ENCODE measurements at places on chromosomes 5 and 9.
A peak's percentile ranks its signal among the peaks of the same experiment; 100 is the strongest.

DNA sequence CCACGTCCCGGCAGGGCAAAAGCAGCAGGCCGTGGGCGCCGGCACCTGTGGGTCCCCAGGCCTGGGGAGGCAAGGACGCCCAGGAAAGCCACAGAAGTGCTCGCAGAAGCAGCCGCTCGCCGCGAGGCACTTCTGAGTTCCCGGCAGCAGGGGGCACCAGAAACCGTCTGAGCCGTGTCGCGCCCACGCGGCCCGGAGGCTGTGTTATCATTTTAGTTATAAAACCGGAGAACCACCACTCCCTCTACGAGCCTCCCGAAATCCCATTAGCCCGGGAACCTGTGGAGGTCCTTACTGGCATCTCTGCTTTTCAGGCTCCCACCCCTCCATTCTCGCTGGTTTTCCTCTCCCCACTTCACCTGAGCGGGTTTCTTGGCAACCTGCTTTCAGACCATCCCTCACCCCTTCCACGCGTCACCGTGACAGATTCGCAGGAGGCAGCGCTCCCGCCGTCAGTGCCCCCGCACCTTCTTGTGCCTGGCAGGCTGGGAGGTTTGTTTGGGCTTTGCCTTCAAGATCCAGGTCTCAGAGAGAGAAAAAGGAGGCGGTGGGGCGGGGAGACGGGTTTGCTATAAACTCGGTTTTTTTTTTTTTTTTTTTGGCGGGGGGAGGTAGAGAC is 2.3 kb downstream of the GDNF start:
- DNase-seq, result peak; percentile 74

DNA sequence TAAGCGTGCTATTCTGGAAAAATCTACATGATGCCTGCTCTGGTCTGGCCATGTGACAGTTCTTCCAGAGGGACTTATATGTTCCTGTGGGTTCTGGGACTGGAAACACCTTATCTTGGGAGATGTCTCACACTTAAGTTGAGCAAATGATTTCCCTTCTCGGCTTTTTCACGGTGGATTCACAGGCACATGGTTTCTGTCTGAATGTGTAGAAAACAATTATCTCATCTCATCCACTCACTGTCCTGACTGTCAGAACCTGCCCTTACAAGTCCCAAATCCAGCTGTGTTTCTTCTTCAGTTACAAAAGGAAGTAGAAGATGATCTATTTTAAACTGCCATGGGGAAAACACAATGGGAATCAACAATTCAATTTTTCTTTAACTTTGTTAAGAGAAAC is 184.0 kb downstream of the SYK start:
- no peak for DNase-seq

DNA sequence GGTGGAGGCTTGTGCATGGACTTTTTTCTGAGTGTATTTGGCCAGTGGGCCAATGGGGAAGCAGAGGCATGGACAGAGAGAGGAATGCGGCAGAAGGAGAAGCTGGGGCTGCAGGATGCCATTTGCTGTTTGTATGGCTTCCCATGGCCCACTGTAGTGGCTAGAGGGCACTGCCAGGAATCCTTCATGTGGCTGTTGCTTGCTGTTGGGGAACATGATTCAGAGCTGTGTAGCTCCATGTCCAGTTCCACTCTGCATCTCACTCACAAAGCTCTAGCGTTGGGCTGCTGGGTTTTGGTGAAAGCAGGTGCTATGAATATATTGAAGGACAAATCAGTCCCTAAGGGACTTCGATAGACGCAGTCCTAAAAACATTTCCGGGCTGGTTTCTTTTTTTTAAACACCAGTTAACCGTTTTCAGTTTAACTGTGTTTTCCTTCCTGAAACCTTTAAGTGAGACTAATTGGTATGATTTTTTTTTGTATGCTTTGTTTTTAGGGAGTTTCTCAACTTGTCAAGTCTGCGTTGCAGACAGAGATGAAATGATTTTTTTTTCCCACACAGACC is 51.3 kb downstream of the SLC22A5 start:
- DNase-seq, result no peak

- no peak for DNase-seq
These were observed 377.6 kb downstream of the DNAH5 start for GRCh38 chr5:13566871-13567339.

- no peak for DNase-seq
These were observed 185.8 kb upstream of the ELAVL2 start for GRCh38 chr9:24011881-24012280.
